ENCODE measurements at places on chromosomes 1 and 21. TPM values are rescaled to one million over a fixed set of nuclear protein-coding genes. Genes with fewer than 3 reads are reported as not detected.

The SYT14 gene
- 0.29 TPM for total RNA-seq

The PDPN gene
- total RNA-seq = 4.7 TPM

DNA sequence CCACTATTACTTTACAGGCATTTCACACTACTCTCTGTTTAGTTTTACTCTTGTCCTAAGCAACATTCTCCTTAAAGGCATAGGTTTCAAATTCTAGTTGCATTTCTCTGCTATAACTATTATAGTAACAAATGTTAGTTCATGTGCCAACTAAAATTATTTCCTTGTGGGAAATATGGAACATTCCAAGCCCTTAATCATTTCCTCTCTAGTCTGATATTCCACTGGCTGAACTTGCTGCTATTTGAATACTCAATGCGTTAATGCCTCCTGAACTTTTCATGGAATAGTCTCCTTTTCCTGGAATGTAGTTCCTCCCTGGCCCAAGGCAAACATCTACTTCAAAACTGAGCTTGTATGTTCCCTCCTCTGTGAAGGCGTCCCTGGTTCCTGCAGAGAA lies 19.3 kb upstream of the TBX19 start:
- DNase-seq = peak; percentile 25

- DNase-seq = no peak
Observed at GRCh38 chr1:94888201-94888600, 38.7 kb downstream of the CNN3 start.

- DNase-seq = no peak
Observed at GRCh38 chr1:165616987-165617546, 14.0 kb upstream of the MGST3 start.

GRCh38 chr1:204971517-204972336 lies 71.3 kb upstream of the CNTN2 start:
- DNase-seq = peak; percentile 98

- DNase-seq = peak; percentile 37
Observed at GRCh38 chr1:1990222-1990621, 13.4 kb downstream of the CFAP74 start.

DNA sequence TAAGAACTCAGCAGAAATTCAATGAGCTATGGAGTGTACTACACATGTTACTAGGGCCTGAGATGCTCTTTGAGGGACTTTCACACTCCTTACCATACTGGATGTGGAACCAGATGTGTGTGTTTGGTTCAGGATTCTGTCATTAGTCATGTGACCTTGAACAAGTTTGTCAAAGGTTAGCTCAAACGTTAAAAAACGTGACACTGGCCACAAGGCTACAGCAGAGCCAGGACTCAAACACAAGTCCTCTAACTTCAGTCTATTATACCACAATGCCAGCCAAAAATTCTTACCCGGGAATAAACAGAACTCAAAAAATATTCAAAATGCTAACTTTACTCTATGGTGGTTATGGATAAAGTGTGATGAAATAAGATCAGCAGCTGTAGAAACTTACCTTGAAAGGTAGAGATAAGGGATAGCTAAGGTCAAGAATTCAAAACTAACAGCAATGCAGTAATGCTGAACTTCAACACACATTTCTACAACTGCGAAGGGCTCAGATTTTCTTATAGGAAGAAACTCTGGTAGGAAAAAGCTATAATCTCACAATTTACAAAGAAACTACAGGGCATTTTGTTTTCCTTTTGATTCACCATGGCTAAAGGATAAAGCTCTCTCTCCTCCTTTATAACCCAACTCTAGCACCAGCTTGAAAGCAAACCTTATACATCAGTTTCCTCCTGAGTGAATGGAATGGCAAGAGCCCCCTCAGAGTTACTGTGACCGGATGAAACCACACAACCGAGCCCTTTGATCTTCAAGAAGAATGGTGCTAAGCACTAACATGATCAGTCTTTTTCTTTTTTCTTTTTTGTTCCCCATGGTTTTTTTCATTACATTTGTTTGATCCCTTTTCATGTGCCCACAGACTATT lies 233.9 kb downstream of the SLC45A1 start:
- DNase-seq = no peak

DNA sequence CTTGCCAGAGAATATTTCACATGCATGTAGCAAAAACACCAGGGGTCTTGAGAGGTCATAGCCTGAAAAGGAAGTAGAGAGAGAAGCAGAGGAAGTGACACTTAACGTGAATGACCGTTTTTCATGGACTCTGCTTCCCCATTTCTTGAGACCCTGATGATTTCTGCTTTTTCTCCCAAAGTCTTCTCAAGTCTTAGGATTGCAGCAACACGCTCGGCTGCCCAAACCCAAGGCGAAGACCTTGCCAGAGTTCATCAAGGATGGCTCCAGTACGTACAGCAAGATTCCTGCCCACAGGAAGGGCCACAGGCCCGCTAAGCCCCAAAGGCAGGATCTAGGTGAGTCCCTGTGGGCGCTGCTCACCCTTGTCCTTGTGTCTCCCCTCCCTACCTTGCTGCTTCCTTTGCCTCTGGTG lies 12.8 kb downstream of the THEMIS2 start:
- DNase-seq = no peak

- DNase-seq = no peak
Observed at GRCh38 chr1:22221233-22221780, 78.4 kb upstream of the WNT4 start.
